ENCODE measurements at places on chromosomes 2 and 18.

GRCh38 chr2:150129921-150130575 lies 357.4 kb downstream of the RND3 start:
- no peak for DNase-seq

DNA sequence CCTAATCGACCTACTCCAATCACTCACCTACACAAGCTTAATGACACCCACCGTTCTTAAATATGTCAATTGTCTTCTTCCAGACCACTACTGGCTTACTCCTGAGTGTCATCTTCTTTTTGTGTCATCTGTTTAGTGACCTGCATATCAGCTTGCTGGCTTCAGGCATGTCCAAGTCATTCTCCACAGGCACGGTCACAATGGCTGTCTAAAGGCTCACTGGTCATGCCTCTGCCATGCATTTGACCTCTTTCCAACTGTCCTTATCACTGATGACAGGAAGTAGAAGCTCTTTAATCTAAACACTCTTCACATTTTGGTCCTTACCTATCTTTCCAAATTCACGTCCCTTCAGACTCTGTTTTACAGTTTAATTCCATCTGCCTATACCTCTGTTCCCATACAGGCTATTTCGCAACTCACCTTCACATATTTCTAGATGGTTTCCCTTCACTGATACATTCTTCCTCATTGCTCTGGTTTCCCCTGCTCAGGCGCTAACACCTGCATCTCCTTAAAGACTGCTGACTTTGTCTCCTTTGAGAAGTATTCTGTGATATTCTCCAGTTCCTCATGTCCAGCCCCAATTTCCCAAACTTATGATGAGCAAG lies 217.5 kb downstream of the TRIB2 start:
- DNase-seq = no peak

DNA sequence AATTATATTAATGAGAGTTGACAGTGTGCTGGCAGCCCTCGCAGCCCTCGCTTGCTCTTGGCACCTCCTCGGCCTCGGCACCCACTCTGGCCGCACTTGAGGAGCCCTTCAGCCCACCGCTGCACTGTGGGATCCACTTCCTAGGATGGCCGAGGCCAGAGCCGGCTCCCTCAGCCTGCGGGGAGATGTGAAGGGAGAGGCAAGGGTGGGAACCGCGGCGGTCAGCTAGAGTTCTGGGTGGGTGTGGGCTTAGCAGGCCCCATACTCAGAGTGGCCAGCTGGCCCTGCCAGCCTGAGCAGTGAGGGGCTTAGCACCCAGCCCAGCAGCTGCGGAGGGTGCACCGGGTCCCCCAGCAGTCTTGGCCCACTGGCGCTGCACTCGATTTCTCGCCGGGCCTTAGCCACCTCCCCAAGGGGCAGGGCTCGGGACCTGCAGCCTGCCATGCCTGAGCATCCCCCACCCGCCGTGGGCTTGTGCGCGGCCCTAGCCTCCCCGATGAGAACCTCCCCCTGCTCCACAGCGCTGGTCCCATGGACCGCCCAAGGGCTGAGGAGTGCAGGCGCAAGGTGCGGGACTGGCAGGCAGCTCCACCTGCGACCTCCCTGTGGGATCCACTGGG lies 68.2 kb upstream of the LRRTM4 start:
- DNase-seq = no peak

DNA sequence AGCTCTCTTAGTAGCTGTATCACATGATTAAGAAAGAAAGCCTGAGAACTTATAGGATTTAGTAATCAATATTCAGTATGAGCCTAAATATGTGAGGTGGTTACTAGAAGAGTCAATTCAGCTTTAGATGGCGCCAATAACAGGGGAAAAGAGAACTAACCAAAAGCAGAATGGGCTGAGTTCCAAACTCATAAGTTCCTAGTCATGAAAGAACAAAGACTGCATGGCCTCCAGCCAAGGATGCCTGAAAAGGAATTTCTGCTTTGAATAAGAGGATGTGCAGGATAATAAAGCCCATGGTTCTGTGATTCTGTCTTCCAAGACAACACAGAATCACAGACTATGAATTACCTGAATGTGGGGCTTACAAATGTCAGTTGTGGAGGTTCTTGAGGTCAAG lies 196.5 kb downstream of the SATB2 start:
- no peak for DNase-seq

GRCh38 chr2:46615986-46616485 lies 136.7 kb downstream of the TMEM247 start:
- DNase-seq = no peak

GRCh38 chr2:108417254-108417653 lies 31.8 kb upstream of the GCC2 start:
- no peak for DNase-seq

GRCh38 chr2:139271149-139271548 lies 491.0 kb upstream of the NXPH2 start:
- DNase-seq = no peak

DNA sequence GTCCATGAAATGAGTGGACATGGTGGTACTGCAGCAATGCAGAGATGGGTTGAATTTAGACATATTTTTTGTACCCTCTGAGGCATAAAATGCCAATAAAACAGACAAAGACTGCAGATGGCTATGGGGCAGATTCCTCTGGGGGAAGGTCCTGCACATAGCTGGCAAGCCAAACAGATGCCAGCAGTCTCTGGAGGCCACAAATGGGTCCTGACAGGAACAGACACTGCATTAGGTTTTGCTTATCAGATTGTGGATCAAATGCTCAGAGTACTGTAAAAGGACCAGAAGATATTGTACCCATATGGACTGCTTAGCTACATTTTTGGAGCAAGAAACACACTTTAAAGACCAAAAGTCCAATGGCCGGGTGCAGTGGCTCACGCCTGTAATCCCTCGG lies 40.9 kb upstream of the ORC2 start:
- DNase-seq = no peak

GRCh38 chr2:127220768-127221527 lies 849 bp upstream of the CYP27C1 start:
- no peak for DNase-seq

DNA sequence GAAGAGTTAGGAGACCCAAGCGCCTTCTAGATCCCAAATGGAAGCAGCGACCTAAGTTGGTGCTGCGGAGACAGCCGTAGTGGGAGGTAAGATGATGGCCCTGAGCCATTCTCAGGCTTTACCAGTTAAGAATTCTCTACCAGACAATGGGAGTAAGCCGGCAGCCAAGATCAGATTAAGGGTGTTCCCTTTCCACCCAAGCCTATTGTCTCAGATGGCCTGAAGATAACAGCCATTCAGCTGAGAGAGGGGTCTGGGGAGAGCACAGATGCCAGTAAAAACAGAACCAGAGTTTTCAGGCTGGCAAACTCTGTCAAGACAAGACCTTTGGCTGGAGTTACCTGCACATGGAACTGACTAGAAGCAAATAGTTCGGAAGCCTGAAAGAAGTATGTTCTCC lies 191.7 kb upstream of the HAAO start:
- no peak for DNase-seq

DNA sequence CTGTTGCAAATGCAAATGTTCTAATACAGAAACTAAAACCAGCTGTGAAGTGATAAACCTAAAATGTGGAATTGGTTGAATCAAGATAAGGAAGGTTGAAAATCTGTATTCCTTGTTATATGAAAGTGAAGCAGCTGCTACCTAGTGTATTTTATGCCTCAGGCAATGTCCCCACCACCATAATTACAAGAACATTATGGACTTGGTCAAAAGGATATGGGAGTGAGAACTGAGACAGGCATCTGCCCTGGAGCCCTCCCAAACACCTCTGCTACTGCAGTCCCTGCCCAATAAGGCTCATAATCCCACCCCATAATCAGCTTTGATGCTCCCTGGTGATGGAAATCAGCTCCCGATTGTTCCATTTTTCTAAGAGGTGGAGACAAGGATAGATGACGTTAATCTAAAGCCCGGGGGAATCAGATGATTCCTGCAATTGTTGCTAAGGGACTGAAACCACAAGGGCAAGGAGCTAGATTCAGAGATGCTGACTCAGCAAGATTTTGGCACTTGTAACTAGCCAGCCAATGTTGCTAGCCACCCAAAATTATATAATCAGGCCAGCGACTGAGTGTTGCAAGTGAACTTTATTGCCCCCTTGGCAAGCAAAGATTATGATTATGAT lies 69.5 kb downstream of the EVA1A start:
- no peak for DNase-seq

- DNase-seq = peak; percentile 49
Observed at GRCh38 chr18:2905854-2906703, 59.3 kb downstream of the EMILIN2 start.

DNA sequence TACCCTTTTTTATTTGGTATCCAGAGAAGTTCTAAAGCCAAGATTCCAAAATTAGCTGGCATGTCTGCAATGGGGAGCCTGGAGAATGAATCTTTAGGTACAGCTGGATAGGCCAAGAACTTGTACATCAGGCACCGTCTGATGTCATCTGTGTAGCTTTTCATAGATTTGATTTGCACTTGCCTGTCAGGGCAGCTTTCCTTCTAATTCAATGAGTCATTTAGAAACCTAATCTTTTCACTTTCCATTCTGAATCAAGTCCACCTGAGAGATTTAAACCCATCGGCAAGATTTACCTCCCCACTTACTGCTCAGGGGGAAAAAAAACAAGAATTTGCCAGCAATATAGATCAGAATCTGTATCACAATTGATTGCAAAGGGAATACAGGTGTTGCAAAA lies 60.9 kb upstream of the ACAA2 start:
- DNase-seq = peak; percentile 37

DNA sequence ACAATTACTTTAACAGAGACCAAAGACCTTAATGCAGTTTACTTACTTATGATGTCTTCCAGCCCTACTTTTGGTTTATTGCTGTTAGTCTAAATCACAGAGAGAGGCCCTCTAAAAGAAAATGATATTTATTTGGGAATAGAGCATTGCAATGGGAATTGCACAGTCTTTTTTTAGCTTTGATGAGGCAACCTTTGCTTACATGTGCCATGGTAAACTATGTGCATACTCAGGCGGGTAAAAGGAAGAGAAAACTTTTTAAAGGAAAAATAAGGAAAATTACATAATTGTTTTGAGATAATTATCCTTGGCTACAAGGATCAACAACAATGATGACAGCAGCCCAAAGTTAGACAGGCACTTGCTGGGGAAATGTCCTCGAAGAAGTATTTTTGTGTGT lies 78.6 kb downstream of the EFEMP1 start:
- DNase-seq = no peak

- DNase-seq = no peak
Observed at GRCh38 chr2:186593523-186593922, 3.7 kb downstream of the ITGAV start.

DNA sequence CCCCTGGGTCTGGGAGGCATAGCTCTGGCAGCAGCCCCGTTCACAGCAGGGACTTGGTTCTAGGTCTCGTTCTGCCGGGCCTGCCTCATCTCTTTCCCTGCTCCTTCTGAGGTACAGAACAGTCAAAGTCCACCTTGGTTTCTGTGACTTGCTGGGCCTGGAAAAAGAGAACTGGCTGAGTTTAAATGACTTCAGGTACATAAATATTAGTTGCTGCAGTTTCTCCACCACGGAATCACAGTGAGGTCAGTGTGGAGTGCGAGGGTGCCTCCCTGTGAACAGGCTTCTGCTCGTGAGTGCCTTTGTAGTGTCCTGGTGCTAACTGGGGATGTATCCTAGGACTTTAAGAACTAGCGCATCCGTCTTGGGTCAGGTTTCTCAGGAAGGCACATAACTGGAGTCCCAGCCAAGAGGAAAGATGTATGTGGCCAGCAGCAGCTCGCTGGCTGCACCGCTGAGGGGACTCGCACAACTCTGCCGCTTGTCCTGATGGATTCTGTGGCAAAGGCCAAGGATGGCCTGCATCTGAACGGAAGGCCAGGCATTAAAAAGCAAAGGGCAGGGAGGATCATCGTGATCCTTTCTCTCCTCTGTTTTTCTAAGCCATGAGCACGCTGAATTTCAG lies 188.6 kb downstream of the SH3RF3 start:
- DNase-seq = no peak

GRCh38 chr2:2101924-2102323 lies 229.2 kb downstream of the MYT1L start:
- no peak for DNase-seq

DNA sequence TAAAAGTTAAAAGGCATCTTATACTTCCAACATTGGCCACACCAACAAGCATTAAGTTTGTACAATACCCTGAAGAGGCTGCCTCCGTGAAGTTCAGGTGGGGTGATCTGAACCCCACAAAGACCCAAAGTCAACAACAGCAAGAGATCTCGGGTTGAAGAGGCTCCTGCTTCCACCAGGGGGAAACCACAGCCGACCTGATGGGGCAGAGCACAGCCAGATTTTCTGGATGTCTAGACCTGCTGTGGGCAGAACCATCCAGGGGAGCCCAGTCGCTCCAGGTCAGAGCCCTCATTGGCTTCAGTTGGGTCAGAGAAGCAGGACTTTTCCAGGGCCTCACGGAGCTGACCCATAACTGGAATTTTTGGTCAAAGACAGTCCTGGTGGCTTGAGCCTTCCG lies 66.5 kb upstream of the ACKR3 start:
- no peak for DNase-seq

- DNase-seq = no peak
Observed at GRCh38 chr18:32443706-32444215, 26.9 kb downstream of the GAREM1 start.

GRCh38 chr2:187393211-187393610 lies 54.8 kb downstream of the CALCRL start:
- no peak for DNase-seq

GRCh38 chr2:99805930-99806476 lies 316.2 kb upstream of the REV1 start:
- no peak for DNase-seq

- no peak for DNase-seq
Observed at GRCh38 chr2:96828436-96828835, 12.4 kb downstream of the CNNM3 start.

DNA sequence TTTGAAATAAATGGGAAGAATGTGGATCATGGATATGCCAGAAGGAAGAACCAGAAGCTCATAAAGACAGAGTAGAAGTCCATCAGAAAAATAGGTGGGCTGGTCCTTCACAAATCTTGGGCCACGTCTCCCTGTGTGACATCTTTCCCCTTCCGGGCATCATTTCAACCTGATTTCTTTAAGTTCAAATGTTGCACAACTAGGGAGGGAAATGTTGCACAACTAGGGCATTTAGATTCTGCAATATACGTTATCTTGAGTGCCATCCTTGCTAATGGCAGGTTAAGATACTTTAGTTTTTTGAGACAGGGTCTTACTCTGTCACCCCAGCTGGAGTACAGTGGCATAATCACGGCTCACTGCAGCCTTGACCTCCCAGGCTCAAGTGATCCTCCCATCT lies 129.6 kb downstream of the CERS6 start:
- DNase-seq = no peak

DNA sequence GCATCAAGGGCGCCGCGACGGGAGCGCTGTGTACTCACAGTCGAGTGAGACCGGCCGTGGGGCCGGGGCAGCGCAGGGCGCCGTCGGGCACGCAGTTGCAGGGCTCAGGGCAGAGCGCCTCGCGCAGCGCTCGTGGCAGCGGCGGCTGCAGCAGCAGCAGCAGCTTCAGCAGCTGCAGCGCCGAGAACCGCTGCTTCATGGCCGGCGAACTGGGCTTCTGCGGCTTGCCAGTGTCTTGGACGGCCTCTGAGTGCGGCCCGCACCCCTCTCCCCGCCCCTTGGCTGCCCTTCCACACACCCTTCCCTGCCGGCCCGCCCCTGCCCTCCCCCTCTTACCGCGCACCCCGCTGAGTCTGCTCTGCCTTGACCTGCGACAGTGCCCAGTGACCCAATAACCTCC lies at the start of gene LHCGR:
LHCGR (minus strand) TSS at position 252 of the 400 bp plus-strand sequence; CDS start at position 199, 53 bp downstream.
- DNase-seq = no peak

All from GM18507 (cell line).